ENCODE measurements at places on chromosomes 6 and 20. TPM values are rescaled to one million over a fixed set of nuclear protein-coding genes. Genes with fewer than 3 reads are reported as not detected.

GRCh38 chr20:63137851-63138415 lies 78.0 kb downstream of the YTHDF1 start:
- no peaks in the 10 kb centered on the region for H3K36me3 ChIP-seq
- no peak for DNase-seq
- H3K27me3 ChIP-seq: no peaks in the 10 kb centered on the region
- no peaks in the 10 kb centered on the region for H3K4me1 ChIP-seq
- no peak overlapping the region for H3K4me3 ChIP-seq
- no peak overlapping the region for H3K27ac ChIP-seq

DNA sequence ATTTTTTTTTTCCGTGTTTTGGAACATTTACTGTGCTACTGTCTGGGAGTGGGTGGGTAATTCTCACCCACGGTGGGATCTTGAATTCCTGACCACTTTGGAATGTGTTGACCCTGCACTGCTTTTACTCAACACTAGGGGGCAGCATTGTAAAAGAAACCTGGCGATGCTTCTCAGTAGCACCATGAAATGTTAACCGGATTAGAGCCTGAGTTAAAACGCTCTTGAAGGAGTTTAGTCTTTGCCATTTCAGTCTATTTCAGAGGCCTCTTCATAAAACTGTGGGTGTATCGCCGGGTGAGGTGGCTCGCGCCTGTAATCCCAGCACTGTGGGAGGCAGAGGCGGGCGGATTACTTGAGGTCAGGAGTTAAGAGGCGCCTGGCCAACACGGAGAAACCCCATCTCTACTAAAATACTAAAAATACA lies 114.4 kb upstream of the PRND start:
- H3K27ac ChIP-seq: no peak overlapping the region
- H3K36me3 ChIP-seq: no peaks in the 10 kb centered on the region
- no peaks in the 10 kb centered on the region for H3K4me1 ChIP-seq
- H3K4me3 ChIP-seq: no peak overlapping the region
- no peaks in the 10 kb centered on the region for H3K27me3 ChIP-seq

SSTR4 gene
- not detected for total RNA-seq

SLPI gene
- 57.4 TPM for total RNA-seq

DNA sequence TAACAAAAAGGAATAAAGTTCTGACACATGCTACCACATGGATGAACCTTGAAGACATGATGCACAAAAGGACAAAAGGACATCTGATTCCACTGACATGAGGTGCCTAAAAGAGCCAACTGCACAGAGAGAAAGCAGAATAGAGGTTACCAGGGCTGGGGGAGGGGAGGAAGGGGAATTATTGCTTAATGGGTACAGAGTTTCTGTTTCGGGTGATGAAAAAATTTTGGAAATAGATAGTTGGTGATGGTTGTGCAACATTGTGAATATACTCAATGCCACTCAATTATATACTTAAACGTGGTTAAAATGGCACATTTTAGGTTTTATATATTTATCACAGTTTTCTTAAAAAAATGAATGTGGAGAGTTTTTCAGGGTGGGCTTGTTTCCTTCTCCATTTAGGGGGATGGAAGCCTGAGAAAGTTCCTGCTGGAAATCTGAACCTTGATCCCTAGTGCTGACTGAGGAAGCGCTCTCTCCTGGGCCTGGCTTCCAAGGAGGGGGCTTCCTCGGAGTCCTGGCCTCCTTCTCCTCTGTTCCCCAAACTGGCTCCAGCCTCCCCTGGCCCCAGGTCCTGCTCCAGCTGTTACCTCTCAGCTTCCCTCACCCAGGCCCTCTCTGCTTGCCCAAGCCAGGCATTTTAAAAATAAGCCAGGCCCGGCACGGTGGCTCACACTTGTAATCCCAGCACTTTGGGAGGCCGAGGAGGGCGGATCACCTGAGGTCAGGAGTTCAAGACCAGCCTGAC lies 79.2 kb downstream of the NOL4L start:
- H3K27me3 ChIP-seq: no peaks in the 10 kb centered on the region
- H3K4me1 ChIP-seq: no peaks in the 10 kb centered on the region
- H3K27ac ChIP-seq: no peak overlapping the region

HRH3 gene
- total RNA-seq: not detected

- DNase-seq: no peak
- no peaks in the 10 kb centered on the region for H3K4me1 ChIP-seq
- no peaks in the 10 kb centered on the region for H3K27me3 ChIP-seq
- no peak overlapping the region for H3K4me3 ChIP-seq
Measured at GRCh38 chr6:55675941-55676340, 96.9 kb upstream of the HMGCLL1 start.

DNA sequence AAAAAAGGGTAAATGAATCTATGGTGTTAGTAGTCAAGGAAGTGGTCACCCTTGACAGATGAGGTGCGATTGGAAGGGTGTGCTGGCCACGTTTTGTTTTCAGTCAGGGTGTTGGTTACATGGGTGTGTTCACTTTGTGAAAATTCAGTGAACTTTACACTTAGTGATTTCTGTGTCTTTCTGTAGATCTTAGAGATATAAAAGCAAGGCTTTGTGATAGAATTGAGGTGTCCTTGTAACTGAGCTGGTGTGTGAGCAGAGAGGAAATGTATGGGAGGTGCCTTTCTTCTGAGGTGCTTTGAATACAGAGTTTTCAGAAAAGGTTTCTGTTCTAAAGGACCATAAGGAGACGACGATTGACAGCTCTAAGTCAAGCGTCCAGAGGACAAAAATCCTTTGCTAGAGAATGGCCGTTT lies 90.5 kb downstream of the SAMD3 start:
- H3K4me1 ChIP-seq: no peaks in the 10 kb centered on the region
- DNase-seq: no peak
- H3K27me3 ChIP-seq: no peaks in the 10 kb centered on the region
- H3K36me3 ChIP-seq: no peaks in the 10 kb centered on the region

THEMIS gene
- 0.21 TPM for total RNA-seq

- no peak overlapping the region for H3K4me3 ChIP-seq
- no peak overlapping the region for H3K27ac ChIP-seq
- no peak for DNase-seq
Measured at GRCh38 chr6:138800377-138801150, 4.7 kb downstream of the ECT2L start.

DNA sequence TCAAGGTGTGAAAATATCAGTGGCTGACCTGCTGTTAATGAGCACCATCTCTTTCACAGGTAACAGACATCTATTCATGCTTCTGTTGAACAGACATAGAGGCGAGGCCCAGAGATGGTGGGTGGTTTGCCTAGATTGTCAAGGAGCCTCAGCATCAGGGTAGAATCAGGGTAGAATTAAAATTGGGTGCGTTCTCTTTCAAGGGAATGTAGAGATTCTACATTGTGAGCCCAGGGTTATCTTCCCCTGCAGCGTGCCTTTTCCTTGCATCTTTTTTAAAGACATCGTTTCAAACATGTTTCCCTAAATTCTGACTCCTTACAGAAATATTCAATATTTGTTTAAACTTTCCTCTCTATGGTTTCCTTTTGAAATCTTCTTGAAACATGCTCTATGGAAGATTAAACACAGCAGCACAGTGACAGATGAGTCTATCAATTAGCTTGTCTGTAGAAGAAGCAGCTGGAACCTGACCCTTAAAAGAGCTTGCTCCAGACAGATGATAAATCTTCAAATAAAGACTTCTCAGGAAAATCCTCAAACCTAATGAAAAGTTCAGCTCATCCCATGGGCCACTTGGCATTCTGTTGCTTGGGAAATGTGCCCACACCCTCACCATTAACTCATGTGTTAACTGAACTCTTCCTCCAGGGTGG lies 119.8 kb downstream of the IPCEF1 start:
- H3K36me3 ChIP-seq: no peaks in the 10 kb centered on the region
- no peaks in the 10 kb centered on the region for H3K4me1 ChIP-seq
- no peak overlapping the region for H3K4me3 ChIP-seq
- H3K27me3 ChIP-seq: no peaks in the 10 kb centered on the region

SGK1 gene
- 71.4 TPM for total RNA-seq

DNA sequence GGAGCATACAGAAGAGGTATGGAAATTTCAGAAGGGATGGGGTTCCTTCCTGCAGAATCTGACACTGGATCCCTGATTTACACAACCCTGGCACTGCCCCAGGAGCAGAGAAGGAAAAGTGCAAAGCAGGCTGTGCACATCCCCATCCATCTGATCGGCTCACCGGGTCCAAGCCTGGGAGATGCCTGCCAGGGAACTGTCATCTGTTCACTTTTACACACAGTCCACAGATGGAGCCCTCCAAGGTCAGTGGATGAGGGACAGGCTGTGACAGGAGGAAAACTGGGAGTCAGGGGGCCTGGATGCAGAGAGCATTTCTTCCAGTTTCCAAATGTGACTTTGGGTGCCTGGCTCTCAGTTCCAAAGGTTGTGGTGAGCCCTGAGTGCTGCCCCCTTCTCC lies 11.0 kb upstream of the SYNDIG1 start:
- DNase-seq: no peak
- no peak overlapping the region for H3K27ac ChIP-seq
- no peak overlapping the region for H3K4me3 ChIP-seq
- no peaks in the 10 kb centered on the region for H3K36me3 ChIP-seq

DNA sequence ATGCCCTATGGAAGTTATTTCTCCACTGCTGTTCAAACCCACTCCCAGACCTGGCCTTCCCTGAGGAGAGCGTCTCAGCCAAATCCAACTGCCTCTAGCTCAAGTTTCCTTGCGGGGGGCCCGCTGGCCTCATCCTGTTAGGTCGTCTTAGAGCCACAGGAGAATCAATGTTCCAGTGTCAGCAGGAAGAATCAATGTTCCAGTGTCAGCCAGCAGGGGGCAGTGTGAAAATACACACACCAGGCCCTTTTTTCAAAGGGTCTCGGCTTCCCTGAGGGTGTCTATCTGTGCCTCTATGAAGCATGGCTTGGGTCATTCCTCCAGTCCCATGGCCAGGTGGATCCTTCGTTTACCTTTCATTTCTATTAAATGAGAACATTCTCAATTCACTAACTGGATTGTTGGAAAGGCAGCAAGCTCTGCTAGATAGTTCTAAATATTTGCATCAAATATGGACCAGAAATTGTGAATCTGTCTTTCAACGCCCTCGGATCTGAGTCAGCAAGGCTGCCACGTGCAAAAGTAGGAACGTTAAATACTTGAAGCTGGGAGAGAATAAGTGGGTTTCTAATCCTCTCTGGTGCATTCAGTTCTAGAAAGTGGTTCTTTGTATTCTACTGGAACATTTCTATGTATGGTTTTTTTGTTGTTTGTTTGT lies 19.2 kb downstream of the PRND start:
- H3K27ac ChIP-seq: no peak overlapping the region
- H3K4me1 ChIP-seq: no peaks in the 10 kb centered on the region
- no peaks in the 10 kb centered on the region for H3K36me3 ChIP-seq
- no peak overlapping the region for H3K4me3 ChIP-seq

DNA sequence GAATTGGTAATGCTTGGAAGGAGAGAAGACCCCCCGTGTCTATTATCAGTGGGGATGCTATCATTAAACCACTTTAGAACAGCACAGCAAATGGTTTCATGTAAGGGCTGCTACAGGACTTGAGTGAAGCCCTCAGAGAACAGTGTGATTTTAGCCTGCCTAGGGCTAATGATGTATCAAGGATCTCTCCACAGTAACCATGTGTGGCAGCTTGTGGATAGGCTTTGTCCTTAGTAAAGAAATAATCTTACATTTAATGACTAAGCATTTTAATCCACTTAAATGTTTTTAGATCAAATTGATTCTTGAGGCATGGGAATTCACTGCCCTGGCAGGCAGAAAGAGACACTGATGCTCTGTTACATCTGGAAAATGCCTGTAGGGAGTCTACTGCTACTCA lies 495.1 kb downstream of the NKAIN2 start:
- H3K4me1 ChIP-seq: no peaks in the 10 kb centered on the region
- no peak overlapping the region for H3K4me3 ChIP-seq
- no peaks in the 10 kb centered on the region for H3K27me3 ChIP-seq

GRCh38 chr6:379410-380181 lies 12.0 kb upstream of the IRF4 start:
- no peaks in the 10 kb centered on the region for H3K27me3 ChIP-seq
- no peak for DNase-seq
- no peaks in the 10 kb centered on the region for H3K4me1 ChIP-seq
- no peaks in the 10 kb centered on the region for H3K36me3 ChIP-seq

- H3K27me3 ChIP-seq: no peaks in the 10 kb centered on the region
- DNase-seq: no peak
- H3K4me1 ChIP-seq: no peaks in the 10 kb centered on the region
Measured at GRCh38 chr20:3755814-3756480, 11.6 kb downstream of the ADISSP start.

- no peaks in the 10 kb centered on the region for H3K27me3 ChIP-seq
- no peak for DNase-seq
- no peaks in the 10 kb centered on the region for H3K36me3 ChIP-seq
- no peaks in the 10 kb centered on the region for H3K4me1 ChIP-seq
Measured at GRCh38 chr20:16472045-16472872, 101.0 kb downstream of the KIF16B start.

GRCh38 chr6:33050014-33050810 lies 23.2 kb downstream of the HLA-DPA1 start:
- DNase-seq: no peak
- no peaks in the 10 kb centered on the region for H3K4me1 ChIP-seq
- H3K27me3 ChIP-seq: no peaks in the 10 kb centered on the region
- H3K36me3 ChIP-seq: no peaks in the 10 kb centered on the region

- H3K27ac ChIP-seq: no peak overlapping the region
- no peaks in the 10 kb centered on the region for H3K27me3 ChIP-seq
- no peaks in the 10 kb centered on the region for H3K36me3 ChIP-seq
- H3K4me1 ChIP-seq: no peaks in the 10 kb centered on the region
- no peak overlapping the region for H3K4me3 ChIP-seq
- peak; percentile 25 for DNase-seq
Measured at GRCh38 chr6:90086517-90086916, 192.2 kb downstream of the GJA10 start.

DNA sequence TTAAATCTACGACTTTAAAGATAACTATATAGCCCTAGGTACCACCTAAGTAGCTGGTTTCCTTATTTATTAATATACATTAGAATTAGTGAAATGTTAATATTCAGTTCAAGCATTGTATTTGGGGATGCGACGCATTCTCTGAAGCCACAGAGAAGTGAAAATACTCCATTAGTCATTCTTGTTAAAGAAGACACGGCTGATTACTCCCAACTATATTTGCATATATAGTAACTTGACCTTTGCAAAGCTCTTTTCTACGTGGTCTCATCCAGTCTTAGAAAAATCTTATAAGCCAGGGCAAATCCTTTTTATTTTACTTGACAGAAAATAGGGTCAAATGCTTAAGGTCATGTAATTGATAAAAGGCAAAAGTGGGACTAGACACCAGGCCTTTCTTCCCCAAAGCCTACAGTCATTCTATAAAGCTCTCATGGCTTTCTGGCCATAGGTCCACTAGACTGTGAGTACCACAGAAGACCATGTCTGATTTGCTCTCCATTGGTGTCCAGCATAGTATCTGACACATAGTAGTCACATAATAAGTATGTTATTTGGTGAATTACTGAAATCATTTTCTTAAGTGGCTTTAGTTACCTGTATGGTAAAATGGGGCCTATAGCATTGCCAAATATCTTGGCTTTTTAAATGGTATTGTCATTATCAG lies 11.3 kb downstream of the ZHX3 start:
- no peak overlapping the region for H3K4me3 ChIP-seq
- DNase-seq: no peak
- no peak overlapping the region for H3K27ac ChIP-seq
- no peaks in the 10 kb centered on the region for H3K27me3 ChIP-seq

- peak overlapping the region; percentile 77 for H3K27ac ChIP-seq
- no peaks in the 10 kb centered on the region for H3K27me3 ChIP-seq
- no peak overlapping the region for H3K4me3 ChIP-seq
- DNase-seq: no peak
- H3K36me3 ChIP-seq: no peaks in the 10 kb centered on the region
Measured at GRCh38 chr6:126107475-126108166, 121.3 kb downstream of the TRMT11 start.

- no peak overlapping the region for H3K4me3 ChIP-seq
- no peaks in the 10 kb centered on the region for H3K27me3 ChIP-seq
- H3K36me3 ChIP-seq: no peaks in the 10 kb centered on the region
- H3K27ac ChIP-seq: no peak overlapping the region
- DNase-seq: no peak
Measured at GRCh38 chr6:42236030-42236429, 18.4 kb upstream of the MRPS10 start.

Measured in uterus (tissue), 4 donors.